Cardiac muscle cell (in vitro differentiated cells and primary cell): ENCODE measurements at places on chromosomes 6 and 20. TPM values are rescaled to one million over a fixed set of nuclear protein-coding genes. Genes with fewer than 3 reads are reported as not detected.

GRCh38 chr6:158040051-158040803, 58.6 kb downstream of the SYNJ2 start:
- peak; percentile 96 for DNase-seq

DNA sequence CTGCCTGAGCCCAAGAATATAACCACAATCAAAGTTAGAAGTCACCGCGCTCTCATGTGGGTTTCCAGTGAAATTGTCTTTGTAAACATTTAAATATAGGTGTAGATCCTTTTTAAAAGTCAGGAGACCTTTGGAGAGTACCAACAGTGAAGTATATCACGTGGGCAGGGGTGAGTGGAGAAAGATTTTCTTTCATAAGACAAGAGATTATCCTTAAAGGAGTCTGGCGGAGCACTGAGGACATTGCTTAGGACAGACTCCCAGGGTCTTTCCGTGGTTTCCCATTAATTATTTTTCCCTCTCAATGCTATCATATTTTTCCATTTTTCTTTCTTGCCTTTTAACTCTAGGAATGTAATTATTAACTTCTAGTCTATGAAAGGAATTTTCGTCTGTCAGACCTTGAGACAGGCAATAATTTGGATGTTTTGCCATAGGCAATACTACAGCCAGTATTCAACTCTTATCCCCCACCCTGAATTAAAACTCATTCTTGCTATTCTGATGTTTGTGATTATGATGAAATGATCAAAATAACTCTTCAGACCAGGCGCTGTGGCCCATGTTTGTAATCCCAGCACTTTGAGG, 31.4 kb downstream of the DCBLD1 start:
- DNase-seq, result no peak

GRCh38 chr6:32609731-32610640, 20.3 kb upstream of the HLA-DRB1 start:
- DNase-seq, result peak; percentile 95

Gene SPATS1
- total RNA-seq, result 0.63 TPM in 1 of 2 replicates, not detected in the other

Gene ASCC3
- 26.5 and 29.3 TPM in 2 replicates for total RNA-seq

Gene GGTLC1
- total RNA-seq, result not detected in 2 replicates

Gene KIF6
- 0.69 and 0.88 TPM in 2 replicates for total RNA-seq

Gene KCNG1
- 72.0 and 129 TPM in 2 replicates for total RNA-seq

Gene REV3L
- total RNA-seq, result 14.0 and 23.3 TPM in 2 replicates

GRCh38 chr6:82924799-82925535, 140.7 kb downstream of the UBE3D start:
- DNase-seq, result no peak

Gene CGA
- 0.53 TPM in 1 of 2 replicates, not detected in the other for total RNA-seq

Gene FOXC1
- total RNA-seq, result 3.4 and 6.2 TPM in 2 replicates

DNA sequence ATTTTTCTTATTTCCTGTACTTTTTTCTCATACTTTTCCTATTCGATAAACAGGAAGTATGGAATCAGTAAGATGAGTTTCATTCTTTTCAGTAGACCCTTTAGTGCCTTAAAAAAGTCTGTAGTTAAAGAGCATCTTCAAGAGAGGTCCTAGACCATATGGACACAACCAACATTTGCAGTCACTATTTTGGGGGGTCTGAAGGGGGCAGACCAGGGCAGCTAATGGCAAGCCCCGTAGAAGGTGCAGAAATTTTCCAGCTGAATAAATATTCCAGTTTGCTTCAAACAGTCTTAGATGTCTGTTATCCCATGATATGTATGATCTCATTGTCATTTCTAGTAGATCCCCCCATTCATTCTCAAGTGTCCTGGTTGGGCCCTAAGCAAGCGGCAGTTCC, 52.8 kb downstream of the MAP3K5 start:
- DNase-seq, result no peak

GRCh38 chr20:38649275-38649891, 47.8 kb downstream of the ARHGAP40 start:
- DNase-seq, result peak; percentile 65

GRCh38 chr6:148441454-148441911, 98.8 kb downstream of the SASH1 start:
- no peak for DNase-seq

Gene AIF1
- 1.2 TPM in 1 of 2 replicates, not detected in the other for total RNA-seq

GRCh38 chr20:21505810-21506530, 7.9 kb downstream of the NKX2-2 start:
- peak; percentile 56 for DNase-seq

DNA sequence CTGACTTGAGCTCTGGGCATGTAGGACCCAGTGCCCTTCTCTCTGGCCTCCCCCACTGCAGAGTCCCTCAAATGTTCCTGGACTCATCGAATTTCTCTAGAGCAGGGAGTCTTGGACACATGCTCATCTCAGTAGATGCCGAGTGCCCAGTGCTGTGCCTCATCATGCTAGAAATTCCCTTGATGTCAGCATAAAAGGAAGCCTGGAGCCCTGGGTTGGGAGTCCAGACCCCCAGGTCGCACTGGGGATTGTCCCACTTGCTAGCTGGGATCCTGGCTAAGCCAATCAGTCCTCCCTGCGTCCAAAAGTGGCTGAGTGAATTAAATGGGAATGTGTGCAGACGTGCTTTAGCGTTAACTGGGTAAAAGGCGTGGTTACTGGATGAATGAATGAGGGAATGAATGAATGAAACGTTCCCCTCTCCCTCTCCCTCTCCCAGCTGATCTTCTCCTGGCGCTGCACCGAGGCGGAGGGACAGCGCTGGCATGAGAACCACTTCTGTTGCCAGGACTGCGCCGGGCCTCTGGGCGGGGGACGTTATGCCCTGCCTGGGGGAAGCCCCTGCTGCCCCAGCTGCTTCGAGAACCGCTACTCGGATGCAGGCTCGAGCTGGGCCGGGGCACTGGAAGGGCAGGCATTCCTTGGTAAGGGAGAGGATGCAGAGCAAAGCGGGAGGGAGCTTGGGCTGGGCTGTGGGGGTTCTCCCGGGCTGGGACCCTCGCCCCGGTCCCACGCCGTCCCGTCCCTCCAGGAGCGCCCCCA, 1.6 kb upstream of the TOMM6 start:
- DNase-seq, result no peak

DNA sequence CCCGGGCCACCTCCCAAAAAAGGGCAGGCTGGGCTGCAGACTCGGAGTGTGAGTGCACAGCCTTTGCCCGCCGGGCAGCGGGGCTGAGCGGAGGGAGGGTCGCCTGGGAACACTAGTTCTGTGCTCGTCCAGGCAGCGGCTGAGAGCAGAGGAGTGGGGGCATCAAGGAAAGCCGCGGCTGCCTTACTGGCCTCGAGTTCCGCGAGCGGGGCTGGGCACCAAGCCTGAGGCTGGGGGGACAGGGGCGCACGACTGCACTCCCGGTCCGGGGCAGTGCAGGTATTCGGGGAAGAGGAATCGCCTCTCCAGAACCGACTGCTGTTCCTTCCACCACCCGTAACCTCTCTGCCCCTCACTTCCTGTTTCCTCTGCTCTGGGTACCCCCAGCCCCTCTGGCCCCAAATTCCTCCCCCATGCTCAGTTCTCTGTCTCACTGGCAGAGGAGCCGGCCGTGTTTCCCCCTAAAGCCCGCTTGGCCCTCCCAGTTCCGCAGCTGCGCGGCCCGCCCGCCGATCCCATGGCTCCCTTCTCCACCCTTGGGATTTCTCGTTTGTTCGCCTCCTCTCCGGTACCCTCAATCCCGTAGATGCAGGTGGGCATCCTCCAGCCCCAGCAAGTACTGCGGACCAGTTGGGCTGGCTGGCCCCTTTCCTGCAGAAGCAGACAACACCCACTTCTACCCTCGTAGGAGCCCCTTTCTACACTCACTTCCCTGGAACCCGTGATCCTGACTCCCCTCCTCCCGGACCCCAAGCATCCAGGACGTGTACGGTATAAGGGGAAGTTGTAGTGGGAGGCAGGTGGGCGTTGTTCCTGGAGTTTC, 5.1 kb downstream of the RING1 start:
- peak; percentile 50 for DNase-seq

- no peak for DNase-seq
Observed at GRCh38 chr20:48205281-48205782, 420.1 kb upstream of the SULF2 start.

Gene NUP153
- total RNA-seq, result 18.1 and 26.2 TPM in 2 replicates

- DNase-seq, result no peak
Observed at GRCh38 chr6:167290786-167291622, at the start of gene UNC93A. Gene UNC93A (plus strand): TSS chr6:167291315. CDS start chr6:167291490, 175 bp downstream.

Gene ASIP
- total RNA-seq, result not detected in 2 replicates

DNA sequence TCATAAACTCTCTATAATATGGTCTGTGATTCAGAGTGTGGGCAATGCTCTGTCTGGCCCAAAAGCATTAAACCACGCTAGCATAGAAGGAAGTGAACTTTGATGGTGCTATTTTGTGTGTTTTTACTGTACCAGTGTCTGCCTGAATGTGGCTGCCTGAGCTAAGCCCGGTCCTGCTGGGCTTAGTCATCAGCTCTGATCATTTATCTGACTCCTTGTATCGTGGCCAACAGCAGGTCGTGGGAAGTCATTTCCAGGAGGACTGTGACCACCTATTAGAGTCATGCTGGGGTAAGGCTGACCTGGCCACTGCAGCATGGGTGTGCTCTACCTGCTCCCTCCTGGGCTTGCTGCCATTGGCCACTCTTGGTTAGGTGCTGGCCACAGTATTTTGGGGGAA, 239.1 kb upstream of the CEP162 start:
- DNase-seq, result peak; percentile 61

Gene RRAGD
- 32.4 and 33.2 TPM in 2 replicates for total RNA-seq

DNA sequence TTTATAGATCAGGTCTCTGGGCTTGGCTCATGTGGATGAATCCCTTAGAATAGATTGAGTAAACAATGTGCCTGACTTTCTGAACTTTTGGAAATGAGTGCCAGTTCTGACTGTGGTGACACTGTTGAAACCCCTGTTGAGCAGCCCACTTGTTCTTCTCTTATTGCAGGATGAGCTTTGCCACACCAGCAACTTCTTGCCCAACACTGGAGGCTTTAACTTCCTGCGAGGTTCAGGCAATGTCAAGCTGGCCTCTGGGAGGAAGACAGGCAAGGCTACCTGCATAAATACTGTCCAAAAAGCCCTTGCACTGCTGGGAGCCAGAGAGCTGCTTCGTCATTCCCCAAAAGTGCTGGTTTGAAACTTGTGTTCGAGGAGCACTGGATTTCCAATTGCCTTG, 32.8 kb upstream of the SMIM8 start:
- DNase-seq, result no peak

Gene HUS1B
- total RNA-seq, result 1.2 and 1.9 TPM in 2 replicates

- DNase-seq, result no peak
Observed at GRCh38 chr6:41654151-41654697, 16.0 kb downstream of the MDFI start.

Gene PI3
- not detected in 2 replicates for total RNA-seq

DNA sequence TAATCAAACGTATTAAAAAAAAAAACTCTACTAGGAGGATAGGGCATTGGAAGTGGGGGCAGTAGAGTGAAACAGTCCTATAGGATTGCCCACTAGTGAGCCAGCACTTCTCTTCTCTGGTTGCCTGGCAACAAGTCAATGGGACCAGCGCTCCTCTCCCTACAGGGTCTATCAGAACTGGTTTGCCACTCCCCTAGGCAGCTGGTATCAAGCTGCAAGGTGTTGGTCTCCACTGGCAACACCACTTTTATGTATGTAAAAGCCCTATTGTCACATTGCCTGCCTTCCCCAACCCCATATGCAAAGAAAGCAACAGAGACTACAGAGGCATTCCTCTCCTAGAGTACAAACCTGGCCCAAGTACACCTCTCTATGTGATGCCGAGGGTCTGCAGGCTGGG, 166.9 kb upstream of the MCHR2 start:
- no peak for DNase-seq

Gene ADGRF4
- total RNA-seq, result not detected in 2 replicates

Gene NHSL1
- 8.4 and 11.3 TPM in 2 replicates for total RNA-seq

- no peak for DNase-seq
Observed at GRCh38 chr20:23027721-23028120, 7.4 kb upstream of the SSTR4 start.

GRCh38 chr6:133456439-133456838, 215.3 kb downstream of the EYA4 start:
- no peak for DNase-seq

GRCh38 chr20:42125426-42125825, 507.2 kb upstream of the CHD6 start:
- no peak for DNase-seq

DNA sequence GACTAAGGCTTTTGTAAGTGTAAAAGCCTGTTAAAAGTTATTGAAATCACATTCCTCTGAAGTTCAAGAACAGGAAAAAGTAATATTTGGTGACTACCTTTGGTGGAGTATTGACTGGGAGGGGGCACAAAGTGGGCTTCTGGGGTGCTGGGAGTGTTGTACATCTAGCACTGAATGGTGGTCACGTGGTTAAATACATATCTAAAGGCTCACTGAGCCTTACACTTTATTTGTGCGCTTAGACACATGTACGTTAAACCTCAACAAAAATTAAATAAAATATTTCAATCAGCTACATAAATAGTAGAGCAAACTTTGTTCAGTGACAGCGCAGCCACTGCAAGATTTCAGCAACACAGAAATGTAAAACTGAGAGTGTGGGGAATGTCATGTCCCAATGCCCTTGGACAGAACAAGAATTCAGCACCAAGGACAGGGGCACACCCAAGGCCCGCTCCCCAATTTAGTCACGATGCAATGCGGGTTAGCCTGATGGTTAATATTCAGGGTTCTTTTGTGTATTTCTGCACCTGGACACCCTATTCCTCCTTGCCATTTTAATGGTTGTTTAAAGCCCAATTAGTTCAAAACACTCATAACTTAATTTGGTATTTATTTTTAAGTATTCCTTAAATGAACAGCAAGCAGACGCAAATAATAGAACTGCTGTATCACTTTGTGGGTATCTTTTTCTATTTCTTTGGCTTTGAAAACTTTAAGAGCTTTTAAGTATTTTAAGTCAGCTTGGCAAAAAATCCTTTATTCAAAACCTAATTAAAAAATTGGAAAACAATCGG, 37.4 kb downstream of the ANGPT4 start:
- DNase-seq, result peak; percentile 52

DNA sequence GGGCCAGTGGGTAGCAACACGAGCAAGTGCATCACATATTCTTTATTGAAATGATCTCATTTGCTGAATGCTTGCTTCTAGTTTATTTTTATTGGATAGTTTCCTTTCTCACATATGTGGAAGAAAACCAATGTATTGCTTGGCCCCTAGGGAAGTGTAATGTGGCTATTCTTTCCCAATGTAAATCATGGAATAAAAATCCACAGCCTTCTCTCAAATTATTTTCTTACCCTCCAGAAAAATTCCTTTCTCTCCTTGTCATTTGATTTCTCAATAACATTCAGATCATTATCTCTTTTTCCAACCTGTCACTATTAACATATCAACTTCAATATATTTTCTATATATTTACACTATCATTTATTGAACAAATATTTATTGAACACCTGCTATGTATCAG, 51.9 kb upstream of the PTPRK start:
- no peak for DNase-seq

DNA sequence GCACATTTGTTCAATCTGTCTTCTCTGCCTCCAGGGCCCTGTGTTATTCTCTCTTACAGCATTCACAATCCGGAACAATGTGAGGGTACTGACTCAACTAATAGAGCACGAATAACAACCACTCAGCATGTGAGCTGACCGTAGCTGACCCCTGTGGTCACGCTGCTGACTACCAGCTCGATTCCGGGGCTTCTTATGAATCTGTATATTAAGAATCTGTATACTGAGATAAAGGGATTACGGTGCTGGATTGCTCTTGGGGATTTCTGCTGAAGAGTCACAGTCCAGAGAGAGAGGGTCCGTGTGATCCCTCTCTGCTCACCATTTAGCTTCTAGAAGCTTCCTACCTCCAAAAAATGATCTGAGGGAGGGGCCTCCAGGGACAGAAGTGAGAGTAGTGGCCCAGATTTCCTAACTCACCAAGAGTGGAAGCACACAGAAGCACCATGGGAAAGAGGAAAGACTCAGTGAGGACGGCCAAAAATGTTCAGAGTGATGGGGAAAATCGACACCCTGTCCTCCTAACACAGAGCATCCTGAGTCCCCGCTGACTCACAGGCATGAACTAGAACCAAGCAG, 156.2 kb downstream of the THBS2 start:
- DNase-seq, result peak; percentile 96
